ENCODE measurements at places on chromosomes 5 and 9.

GRCh38 chr9:109100543-109101201 is 19.1 kb downstream of the TMEM245 start:
- no peak for DNase-seq

GRCh38 chr9:89751079-89751825 is 146.4 kb downstream of the GADD45G start:
- DNase-seq, result no peak

GRCh38 chr9:99085949-99086948 is 18.7 kb upstream of the TGFBR1 start:
- no peak for DNase-seq

DNA sequence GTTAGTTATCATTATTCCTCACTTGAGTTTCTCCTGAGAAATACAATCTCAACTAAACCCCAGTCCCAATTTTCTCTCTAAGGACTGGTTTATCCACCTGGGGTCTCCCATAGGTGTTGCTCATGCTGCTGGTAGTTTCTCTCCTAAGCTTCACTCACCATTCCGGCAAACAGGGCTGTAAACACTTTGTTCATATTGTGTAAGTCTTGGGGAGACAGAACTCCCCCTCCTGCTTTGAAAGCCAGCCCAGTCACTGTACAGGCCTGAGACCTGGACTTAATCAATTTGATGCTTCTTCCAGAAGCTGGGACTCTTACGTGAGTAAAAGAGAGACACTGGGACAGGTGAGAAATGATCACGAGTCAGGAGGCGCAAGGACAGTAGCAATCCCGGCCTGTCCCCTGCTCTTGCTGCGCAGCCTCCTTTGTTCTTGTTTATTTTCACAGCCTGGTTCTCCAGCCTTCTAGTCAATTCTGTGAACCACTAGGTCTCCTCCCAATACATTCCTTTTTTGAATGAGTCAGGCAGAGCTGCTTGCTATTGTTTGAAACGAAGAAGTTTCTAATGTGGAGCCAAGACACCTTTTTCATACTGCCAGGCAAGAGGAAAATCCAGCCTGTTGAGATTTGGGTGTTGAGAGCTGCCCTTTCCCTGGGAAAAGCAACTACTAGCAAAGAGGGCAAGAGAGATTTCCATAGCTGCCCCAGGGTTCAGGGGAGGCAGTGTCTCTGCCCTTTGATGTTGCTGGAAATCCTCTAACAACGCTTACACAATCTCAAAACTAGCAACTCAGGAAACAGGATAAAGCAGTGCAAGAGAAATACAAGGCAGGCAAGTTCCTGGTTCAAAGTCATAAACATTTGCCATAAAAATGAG is 9.2 kb upstream of the SHROOM1 start:
- no peak for DNase-seq
